ENCODE measurements at places on chromosomes 2 and 18.
A peak's percentile ranks its signal among the peaks of the same experiment; 100 is the strongest.

GRCh38 chr2:167929484-167929883 is 317.9 kb downstream of the STK39 start:
- DNase-seq: no peak

DNA sequence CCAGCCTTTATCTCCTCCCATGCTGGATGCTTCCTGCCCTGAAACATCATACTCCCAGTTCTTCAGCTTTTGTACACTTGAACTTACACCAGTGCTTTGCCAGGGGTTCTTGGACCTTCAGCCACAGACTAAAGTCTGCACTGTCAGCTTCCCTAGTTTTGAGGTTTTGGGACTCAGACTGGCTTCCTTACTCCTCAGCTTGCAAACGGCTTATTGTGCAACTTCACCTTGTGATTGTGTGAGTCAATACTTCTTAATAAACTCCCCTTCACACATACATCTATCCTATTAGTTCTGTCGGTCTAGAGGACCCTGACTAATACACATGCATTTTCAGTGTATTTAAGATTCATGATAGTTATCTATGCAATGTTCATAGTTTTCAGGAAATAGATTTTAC is 35.8 kb upstream of the ZNF804A start:
- no peak for DNase-seq

GRCh38 chr2:75920859-75921551 is 210.3 kb upstream of the GCFC2 start:
- DNase-seq: no peak

DNA sequence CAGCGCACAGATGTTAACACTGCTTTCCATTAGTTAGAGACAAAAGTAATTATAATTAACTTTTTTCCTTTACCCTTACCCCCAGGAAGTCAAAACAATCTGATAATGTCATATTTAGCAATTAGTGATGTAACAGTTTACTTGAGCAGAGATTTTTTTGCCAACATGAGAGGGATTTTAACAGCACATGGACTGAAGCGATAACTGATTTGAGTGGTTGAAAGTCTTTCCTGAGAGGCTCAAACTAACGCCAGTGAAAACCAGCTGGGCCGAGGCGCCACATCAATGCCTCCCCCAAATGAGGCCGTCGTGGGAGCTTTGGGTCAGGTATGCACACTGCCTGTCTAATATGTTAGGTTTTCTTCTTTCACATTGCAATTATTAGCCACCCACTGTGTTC is 469.9 kb upstream of the SMIM21 start:
- no peak for DNase-seq

DNA sequence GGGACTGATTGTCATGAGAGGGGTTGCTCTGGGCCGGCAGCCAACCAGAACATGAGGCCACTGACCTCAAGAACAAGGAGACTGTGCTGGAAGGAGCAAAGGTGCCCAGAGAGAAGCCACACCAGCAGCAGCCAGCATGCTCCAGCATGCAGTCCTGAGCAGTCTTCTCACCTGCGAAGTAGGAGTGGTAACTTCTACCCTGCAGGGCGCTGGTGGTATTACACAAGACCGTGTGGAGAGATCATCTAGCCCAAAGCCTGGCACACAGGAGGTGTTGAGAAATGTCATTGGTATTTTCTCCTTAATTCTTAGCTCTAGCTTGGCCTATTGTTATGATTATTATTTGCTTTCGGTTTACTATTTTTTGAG is 132.7 kb downstream of the TSN start:
- no peak for DNase-seq

- DNase-seq: no peak
Measured at GRCh38 chr2:24245986-24246776, 71.3 kb downstream of the FAM228A start.

- DNase-seq: peak; percentile 49
Measured at GRCh38 chr18:45084206-45084605, 403.5 kb downstream of the SETBP1 start.

DNA sequence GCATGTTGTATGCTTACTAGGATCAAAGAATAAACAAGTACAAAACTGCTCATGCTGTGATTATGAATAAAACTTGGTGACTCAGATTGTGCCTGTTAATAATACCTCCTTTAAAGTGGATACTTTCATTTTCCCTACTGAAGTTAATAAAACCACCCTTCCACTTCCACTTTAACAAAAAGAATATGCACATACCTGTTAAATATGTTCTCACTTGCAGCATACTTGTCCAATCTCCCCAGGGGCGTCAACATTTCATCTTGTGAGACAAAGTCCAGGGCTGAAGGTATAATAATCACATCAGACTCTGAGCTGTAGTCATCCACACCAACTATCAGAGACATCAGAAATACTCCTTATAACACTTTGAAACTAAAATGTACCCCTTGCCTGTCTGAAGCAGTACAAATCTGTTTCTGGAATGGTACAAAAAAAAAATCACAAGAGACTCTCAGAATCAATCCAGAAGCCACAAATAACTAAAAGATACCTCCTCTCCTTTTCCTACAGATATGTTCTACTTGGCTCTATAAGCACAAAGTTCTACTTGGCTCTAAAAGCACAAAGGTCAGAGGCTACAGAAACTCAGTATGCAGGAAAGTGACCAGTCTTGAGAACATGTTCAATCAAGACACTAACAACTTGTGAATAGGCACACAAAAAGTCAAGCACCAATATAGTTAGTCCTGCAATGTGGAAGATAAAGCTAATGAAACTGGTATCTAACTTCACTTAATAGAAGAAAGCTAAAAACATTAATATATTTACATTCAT is 19.3 kb downstream of the PPP4R1 start:
- no peak for DNase-seq

DNA sequence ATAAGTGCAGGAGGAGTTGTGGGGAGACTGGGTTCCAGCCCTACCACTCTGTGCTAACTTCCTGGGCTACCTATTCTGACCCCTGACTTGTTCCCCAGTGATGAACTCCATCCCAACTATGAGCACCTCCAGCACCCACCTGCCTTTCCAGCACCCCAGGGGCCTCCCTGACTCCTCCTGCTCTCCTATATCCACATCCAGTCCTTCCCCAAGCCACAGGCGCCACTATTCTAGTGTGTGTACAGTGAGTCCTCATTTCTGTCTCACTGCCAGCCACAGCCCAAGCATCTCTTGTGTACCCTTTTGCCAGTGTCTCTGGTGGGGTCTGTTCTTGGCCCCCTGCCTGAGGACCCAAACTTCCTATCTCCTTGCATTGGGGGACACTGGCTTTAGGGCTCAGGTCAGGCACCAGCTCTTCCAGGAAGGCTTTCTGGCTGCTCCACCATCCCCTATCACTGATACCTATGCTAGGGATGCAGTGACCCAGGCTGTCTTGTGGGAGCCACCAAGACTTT is 145.2 kb downstream of the INHBB start:
- DNase-seq: no peak

DNA sequence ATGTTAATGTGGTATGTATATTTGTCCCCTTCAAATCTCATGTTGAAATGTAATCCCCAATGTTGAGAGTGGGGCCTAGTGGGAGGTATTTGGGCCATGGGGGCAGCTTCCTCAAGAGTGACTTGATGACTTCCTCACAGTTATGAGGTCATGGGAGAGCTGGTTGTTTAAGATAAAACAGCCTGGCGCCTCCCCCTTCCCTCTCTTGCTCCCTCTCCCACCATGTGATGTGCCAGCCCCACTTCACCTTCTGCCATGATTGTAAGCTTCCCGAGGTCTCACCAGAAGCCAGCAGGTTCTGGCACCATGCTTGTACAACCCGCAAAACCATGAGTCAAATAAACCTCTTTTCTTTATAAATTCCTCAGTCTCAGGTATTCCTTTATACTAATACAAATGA is 258.3 kb upstream of the POU3F3 start:
- no peak for DNase-seq

GRCh38 chr2:135664623-135665068 is 77.0 kb upstream of the UBXN4 start:
- DNase-seq: no peak

Data from left renal cortex interstitium (tissue), 4 donors.